Lung microvascular endothelial cell (primary cell): ENCODE measurements at places on chromosomes 2 and 18. TPM values are rescaled to one million over a fixed set of nuclear protein-coding genes. Genes with fewer than 3 reads are reported as not detected.

DNA sequence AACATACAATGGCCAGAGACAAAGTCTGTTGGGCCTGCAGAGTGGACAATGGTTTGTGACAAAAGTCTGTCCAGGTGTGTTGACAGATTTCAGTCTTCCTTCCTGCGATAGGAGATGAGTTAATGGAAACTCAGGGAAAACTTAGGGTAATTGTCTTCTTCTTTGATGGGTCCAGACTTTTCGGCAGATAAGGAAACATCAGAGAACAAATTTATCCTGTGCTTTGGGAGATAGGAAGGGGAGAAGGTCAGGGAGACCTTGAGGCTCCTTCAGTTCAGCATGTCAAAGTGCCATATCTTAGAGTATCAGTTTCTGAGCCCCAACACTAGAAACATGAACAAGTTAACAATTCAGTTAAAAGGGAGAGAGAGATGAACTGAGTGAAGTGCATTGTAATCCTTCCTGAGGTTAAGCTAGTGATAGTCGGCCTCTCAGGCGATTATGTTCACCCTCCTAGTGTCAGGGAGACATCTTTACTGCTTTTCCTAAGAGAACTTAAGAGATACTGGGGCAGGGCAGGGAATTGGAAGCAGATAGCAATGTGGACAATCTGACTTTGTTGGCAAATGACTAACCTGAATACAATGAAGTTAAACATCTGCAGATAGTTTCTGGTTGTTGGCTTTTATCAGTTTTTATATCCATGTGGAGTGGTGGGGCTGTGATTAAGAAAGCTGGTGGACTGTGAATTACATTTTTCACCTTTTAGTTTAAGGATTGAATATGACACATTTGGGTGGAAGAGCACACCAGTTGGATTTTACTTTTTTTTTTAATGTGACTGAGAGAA lies 248.8 kb upstream of the FN1 start:
- no peak for DNase-seq

GRCh38 chr18:3715231-3716080 lies 265.5 kb downstream of the TGIF1 start:
- DNase-seq = no peak

DNA sequence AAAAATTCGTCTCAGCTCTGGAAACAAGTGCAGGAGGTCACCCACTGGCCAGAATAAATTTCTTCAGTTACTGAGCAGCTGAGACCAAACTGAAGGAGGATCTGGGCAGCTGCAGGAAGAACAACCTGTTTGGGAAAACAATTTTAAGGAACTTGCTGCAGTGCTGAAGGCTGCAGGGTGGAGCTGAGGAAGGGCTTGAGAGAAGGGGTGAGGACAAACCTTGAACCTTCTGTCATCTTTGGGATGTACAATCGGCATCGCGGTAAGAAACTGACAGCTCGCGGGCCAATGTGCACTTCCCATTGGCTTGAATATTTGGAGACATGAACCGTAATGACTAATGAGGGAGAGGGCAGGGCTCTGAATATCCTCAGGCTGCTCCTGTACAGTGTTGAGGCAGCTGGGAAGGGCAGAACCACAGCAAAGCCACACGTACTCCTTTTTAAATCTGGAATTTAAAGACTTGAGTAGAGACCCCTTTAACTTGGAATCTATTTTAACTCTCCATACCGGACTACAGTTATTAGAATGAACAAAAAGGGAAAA lies 90.3 kb downstream of the TACR1 start:
- no peak for DNase-seq

DNA sequence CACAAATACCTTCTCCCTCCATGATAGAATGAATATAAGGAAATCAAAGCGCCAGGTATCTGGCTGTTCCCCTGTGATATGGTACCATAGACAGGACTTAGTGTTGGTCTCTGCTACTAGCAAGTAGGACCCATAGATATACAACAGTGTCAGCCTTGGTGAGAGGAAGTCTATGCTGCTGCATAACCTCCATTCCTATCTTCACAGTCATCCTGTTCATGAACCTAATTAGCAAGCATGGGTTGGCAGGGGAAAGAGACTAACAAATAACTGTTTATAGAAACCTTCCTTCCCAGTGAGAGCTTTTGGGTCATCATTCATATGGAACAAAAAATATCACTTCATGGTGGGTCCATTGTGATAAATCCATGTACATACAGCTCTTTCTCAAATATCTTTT lies 188.9 kb upstream of the FAM98A start:
- no peak for DNase-seq

GRCh38 chr2:218009765-218010139 lies 7.0 kb upstream of the TNS1 start:
- DNase-seq = no peak

DNA sequence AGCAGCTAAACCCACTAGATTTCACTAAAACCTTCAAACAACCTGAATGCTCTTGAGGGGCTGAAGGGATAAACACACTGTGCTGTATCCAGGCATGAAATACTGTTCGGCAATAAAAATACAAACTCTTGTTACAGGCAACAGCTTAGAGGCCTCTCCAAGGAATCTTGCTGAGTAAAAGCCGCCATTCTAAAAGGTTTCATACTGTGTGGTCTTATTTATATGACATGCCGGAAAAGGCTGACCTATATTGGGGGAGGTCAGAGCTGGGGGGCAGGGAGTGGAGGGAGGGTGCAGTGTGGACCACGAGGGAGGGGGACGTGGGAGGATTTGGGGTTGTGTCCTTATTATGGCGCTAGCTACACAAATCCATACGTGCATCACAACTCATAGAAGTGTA lies 136.2 kb downstream of the MBP start:
- DNase-seq = no peak

GALNT14 gene
- total RNA-seq = 0.22 TPM in 1 of 2 replicates, not detected in the other

IHH gene
- not detected in 2 replicates for total RNA-seq

SCG2 gene
- under 0.01 TPM in 1 of 2 replicates, not detected in the other for total RNA-seq

SNED1 gene
- 8.3 and 17.9 TPM in 2 replicates for total RNA-seq
